Fibroblast of skin of scalp (primary cell): ENCODE measurements at places on chromosomes 16 and 17.
A peak's percentile ranks its signal among the peaks of the same experiment; 100 is the strongest.

DNA sequence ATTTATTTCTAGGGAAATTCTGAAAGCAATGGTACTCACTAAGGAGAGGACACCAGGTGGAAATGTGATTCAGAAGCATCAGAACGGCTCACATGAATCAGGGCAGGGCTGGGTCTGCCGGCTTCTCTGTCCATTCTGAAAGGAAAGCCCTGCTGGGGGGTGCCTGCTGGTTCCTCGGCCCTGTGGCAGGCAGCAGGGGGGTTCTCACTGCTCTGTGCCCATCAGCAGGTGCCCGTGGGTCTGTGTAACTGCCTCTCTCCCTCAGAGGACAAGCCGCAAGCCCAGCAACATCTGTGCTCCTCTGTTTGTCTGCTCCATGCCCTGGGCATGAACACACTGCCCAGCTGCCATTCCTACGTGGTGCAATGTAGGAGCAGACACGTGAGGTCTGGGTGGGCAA lies 74.9 kb upstream of the ZNF423 start:
- no peak for DNase-seq

DNA sequence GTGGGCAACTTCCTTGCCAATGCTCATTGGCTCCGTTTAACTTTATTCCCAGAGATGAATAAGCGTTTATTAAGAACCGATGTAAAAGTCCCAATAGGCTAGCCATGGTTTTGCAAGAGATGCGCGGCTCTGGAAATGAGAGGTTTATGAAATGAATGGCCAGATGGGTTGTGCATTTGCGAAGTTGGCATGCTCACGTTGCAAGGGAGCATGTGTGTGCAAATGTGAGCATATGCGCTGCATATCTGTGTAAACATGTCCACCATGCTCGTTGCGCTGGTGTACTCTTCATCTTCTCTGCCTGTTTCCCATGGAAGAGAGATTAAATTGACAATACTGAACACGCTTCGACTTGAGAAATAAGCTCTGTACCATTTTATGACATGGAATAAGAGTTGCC lies 848.6 kb upstream of the RBFOX1 start:
- no peak for DNase-seq

GRCh38 chr16:75486014-75486675 lies 9.1 kb downstream of the CHST6 start:
- no peak for DNase-seq

DNA sequence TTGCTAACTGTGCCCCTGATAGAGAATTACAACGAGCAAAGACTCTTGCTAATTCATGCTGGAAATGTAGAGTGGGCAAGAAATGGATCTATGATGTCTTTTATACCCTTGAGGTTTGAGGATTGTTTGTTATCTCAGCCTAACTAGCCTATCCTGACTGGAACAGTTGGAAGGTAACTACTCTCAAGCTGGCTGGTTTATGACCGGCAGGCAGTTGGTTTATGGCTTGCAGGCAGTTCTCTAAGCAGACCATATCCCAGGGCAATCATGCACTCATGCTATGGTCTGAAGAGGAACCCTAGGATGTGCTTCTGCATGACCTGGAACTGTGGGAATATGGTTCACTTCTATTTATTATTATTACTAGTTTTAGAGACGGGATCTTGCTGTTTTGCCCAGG lies 49.1 kb downstream of the LYRM1 start:
- DNase-seq, result no peak

DNA sequence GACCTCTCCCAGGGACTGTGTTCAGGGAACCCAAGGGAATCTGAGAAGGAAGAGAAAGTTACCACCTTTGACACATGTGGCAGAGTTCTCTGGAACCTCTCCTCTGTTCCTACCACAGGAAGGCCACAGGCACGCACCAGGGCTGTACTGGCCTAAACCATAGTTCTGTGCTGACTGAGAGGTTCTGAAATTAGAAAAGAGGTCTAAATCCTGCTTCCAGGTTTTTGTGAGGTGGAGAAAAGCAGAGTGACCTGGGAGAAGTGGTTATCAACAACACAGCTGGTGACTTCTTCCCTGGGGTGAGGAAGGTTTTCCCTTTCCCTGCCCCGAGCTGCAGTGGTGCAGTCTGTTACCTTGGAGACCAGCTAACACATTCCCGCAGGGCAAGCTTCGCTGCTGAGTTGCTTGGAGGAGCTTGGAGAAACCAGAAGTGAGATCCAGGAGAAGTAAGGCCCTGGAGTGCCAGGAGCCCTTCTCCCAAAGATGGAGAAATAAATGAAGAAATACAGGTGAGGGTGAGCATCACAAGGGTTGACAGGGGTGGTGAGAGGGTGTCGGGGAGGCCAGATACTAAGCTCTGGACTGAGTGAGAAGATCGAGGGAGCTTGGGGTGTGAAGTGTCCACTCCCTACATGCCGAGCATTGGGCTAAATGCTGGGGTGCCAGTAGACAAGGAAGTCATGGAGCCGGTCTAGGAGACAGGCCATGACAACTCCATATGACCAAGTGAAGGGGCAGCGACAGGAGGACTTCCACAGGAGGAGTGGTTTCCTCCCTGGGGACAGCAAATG lies at the start of gene VWA3A:
Gene VWA3A, plus strand, starts transcription at position 399 of the 791 bp plus-strand sequence. Its CDS starts 97 bp downstream, at position 496.
- peak; percentile 53 for DNase-seq

DNA sequence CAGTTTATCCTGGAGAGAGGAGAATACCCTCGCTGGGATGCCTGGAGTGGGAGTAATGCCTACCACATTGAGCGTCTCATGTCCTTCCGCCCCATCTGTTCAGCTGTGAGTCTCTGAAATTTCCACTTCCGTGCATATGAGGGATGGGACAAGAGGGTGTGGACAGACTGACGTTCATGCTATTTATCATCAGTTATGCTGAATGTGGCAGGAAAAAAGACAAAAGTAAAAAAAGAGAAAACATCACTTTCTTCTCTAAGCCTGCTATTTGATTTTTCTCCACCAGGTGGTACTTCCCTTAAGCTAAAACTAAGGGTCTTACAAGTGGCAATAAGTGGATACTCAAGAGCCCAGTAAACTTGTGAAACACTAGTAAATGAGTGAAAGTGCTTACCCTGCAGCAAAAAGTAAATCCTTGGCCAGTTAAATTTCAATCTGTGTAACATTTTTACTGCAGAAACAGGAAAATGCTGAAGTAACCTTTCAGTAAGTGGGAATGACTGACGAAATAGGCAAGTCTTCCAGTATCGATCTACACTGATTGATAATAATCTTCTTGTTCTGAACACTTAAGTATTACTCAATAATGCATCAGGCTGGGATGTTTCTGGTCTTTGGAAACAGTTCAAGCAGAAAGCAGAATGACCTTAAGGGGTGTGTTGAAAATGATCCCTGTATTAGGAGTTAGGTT lies 5.6 kb downstream of the CRYBA1 start:
- peak; percentile 59 for DNase-seq

DNA sequence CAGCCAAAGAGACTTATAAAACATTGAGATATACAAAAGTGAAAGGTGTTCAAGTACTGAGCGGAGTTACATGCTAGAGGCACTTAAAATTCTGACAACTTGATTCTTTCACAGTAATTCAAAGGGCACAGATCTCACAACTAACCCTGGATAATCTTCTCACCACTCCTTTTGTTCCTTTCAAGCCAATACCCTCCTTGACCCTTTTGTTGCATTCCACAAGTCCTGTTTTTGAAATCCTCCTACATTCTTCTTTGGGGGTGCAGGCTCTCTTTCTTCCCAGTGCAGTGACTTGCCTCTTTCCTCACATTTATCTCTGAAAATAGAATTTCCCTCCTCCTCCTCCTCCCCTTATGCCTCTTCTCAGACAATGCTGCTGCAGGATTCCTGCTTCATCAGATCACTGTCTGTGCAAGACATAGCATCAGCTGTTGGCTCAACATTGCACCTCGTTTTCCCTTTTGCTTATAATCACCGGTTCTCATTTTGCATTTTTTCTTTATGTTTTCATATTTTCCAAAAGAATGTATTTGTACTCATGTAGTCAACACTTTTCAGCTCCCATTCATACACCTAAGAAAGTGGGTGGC lies 199.3 kb downstream of the CDH8 start:
- DNase-seq, result peak; percentile 29

DNA sequence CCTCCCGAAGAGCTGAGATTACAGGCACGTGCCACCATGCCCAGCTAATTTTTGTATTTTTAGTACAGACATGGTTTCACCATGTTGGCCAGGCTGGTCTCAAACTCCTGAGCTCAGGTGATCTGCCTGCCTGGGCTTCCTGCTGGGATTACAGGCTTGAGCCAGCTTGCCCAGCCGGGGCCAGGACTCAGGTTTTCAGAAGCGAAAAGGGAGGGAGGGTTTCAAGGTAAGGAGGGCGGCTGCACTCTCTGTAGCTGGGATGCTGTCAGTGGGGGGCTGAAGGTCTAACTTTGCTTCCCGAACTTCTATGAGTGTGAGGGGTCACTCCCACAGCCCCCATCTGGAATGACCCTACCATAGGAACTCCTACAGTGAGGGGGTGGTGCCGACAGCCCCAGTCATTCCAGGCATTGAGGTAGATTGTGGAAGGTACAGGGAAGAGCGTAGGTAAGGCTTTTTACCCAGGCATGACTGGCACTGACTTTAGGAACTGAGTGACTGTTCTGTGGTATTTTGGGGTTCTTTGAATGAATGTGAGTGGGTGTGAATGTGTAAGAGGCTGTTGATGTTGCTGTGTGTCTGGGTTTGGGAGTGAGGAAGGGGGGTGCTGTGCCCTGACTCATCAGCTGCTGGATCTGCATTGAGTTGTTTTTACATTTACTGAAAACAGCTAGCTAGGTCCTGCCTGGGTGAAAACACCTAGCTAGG lies 3.8 kb upstream of the C1QL1 start:
- DNase-seq, result no peak

DNA sequence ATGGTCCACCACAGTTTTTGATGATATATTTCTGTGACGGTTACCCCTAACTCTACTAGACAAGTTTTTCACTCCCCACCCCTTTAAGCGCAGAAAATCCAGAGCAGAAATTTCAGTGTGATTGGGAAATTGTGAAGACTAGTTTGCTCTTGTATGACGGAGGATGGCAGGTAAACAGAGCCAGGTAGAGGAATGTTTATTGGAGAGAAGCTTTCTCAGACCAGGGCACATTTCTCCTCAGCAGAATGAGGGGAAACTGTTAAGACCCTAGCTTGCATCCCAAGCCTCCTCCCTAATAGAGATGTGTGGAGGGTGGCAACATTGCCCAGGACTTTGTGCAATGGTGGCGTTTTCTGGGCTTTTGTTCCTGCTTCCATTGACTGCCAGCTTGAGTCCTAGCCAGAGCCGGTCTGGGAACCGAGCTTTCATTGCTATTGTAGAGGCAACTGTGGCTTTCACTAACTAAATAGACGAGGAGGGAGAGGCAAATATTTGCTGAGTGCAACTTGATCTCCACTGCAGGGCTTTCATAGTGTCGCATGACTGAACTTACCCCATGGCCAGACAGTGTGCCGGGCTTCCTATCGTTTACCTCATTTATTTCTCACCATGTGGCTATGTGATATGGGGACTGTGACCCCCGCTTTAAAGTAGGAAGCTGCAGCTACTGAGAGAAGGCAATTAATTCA lies 159.6 kb upstream of the MPHOSPH6 start:
- no peak for DNase-seq

DNA sequence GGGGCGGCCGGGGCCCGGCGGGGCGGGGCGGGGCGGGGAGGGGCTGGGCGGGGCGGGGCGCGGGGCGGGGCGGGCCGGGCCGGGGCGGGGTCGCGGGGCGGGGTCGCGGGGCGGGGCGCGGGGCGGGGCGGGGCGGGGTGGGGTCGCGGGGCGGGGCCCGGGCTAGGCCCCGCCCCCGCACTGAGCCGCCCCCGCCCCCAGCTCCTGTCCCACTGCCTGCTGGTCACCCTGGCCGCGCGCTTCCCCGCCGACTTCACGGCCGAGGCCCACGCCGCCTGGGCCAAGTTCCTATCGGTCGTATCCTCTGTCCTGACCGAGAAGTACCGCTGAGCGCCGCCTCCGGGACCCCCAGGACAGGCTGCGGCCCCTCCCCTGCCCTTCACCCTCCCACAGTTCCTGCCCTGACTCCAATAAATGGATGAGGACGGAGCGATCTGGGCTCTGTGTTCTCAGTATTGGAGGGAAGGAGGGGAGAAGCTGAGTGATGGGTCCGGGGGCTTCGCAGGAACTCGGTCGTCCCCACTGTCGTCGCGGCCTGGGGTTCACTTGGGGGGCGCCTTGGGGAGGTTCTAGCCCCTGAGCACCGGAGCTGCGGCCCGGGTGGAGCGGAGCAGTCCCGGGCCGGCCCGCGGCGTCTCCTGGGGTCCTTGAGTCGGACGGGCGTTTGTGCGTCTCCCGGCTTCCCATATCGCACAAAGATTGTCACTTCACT lies 795 bp upstream of the HBM start:
- DNase-seq, result no peak

GRCh38 chr17:50260501-50260911 lies 13.8 kb upstream of the TMEM92 start:
- no peak for DNase-seq

DNA sequence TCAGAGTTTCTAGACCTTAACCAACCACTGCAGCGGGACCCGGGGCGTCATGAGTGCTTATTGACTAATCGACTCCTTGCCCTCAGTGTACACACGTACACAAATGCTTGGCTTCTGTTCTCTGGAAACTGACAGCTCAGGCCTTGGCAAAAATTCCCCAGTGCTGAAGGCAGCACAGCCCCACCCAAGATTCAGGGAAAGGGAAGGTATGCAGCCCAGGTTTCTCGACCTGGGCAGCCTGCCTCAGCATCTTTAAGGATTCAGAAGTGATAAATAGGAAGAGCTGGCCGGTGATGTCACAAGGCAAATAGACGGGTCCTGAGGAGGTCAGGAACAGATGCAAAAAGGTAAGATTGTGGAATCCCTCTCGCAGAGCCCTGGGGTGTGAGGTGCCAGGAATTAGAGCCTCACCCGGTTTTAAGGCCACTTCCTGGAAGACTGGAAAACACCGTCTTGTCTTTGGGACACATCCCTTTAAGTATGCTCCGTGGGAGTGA lies 9.0 kb upstream of the CDH3 start:
- DNase-seq, result no peak

DNA sequence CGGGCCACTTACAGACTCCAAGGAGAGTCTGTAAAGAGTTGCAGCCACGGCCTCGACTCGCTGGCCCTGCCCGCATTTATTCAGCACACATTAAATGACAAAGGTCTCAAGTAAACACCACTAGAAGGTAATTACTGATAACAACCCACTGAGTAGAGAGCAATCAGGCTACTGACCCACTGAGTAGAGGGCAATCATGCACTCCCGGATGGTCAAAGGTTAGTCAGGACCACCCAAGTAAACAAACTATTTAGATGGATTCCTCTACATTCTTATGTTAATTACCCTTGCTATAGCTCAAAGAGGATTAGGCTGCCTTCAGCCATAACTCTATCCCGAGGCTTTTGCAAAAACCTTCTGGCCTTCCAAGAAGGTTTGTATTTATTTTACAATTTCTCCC lies 30.7 kb upstream of the ZNF267 start:
- no peak for DNase-seq

DNA sequence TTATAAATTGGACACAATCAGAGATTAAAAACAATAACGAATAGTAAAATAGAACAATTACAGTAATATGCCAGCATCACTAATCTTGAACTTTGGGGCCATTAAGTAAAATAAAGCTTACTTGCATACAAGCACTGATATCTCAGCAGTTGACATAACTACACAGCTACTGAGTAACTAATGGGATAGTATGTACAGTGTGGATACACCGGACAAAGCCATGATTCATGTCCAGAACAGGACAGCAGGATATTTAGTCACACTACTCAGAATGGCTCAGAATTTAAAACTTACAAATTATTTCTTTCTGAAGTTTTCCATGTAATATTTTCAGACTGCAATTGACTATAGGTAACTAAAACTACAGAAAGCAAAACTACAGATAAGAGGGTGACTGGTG lies 427.5 kb downstream of the CDH13 start:
- DNase-seq, result no peak

GRCh38 chr17:38922538-38923297 lies 2.7 kb upstream of the LASP1NB start:
- peak; percentile 83 for DNase-seq
